Tibial nerve (tissue), 4 donors: ENCODE measurements at places on chromosomes 12 and 14. TPM values are rescaled to one million over a fixed set of nuclear protein-coding genes. Genes with fewer than 3 reads are reported as not detected.
A peak's percentile ranks its signal among the peaks of the same experiment; 100 is the strongest.

The KCNC2 gene
- 1.5 TPM for total RNA-seq

The MDGA2 gene
- not detected for total RNA-seq

The IRAK3 gene
- 31.8 TPM for total RNA-seq

The AP4S1 gene
- total RNA-seq = 9.2 TPM

DNA sequence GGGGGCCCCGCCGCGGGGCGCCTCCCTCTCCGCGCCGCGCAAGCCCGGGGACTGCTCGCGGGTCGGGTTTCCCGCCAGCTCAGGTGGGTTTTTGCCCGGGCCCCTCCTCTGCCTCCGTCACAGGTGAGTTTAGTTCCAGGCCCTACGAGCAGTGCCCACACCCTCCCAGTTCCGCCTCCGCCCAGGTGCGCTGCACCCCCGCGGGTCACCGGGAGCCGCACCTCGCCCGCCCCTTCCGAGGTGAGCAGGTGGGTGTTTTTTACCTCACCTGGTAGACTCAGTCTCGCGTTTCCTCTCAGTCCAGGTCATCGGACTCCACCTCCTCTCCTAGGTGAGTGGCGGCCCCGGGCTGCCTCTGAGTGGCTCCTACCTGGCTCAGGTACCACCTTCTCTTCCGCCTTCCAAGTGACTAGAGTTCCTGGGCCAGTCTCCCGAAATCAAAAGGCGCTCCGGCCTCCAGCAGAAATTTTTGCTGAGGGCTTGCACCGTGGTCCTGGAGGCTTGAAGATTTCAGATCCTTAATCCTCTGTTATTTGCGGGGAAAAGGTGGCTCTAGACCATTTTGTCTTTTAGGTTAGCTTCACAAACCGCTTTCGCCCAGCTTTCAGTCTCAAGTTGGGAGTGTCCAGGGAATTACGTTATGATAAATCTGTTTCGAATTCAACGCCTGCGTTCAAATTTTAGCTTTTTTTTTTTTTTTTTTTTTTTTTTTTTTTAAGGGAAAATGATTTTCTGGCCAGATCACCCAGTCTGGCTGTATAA, at the start of gene TMEM30B:
TSS of gene TMEM30B (minus strand) at position 153 of the 762 bp plus-strand sequence. CDS start 191 bp downstream, outside the sequence.
- H3K27ac ChIP-seq = peak within 1 kb of the TSS; percentile 78
- peak within 1 kb of the TSS; percentile 41 for H3K4me3 ChIP-seq
- H3K36me3 ChIP-seq = no peaks in the 10 kb centered on the region
- peaks cover 17% of the 10 kb centered on the region for H3K27me3 ChIP-seq

DNA sequence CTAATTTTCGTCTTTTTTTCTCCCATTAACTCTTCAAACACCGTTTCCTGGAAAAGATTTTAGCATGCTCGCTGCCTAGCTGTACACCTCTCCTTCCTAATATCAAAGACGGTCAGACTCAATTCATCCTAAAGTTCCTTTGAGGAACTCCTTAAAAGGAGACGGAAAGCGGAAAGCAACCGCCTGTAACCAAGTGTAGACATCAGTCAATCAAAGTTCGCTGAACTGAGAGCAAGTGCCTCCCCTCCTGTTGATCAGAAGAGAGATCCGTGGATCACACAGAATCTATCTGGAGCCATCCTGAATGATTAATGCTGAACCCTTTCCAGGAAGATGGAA, 412 bp upstream of the TEP1 start:
- peak overlapping the region; percentile 96 for H3K27ac ChIP-seq
- H3K27me3 ChIP-seq = no peaks in the 10 kb centered on the region
- H3K4me1 ChIP-seq = peaks cover 10% of the 10 kb centered on the region
- H3K4me3 ChIP-seq = peak overlapping the region; percentile 77
- no peaks in the 10 kb centered on the region for H3K36me3 ChIP-seq
